ENCODE measurements at places on chromosomes 5 and 9. TPM values are rescaled to one million over a fixed set of nuclear protein-coding genes. Genes with fewer than 3 reads are reported as not detected.

Gene SH2D3C
- 0.11 TPM for total RNA-seq

Gene HEMGN
- total RNA-seq, result not detected

Gene SLC36A2
- total RNA-seq, result not detected

Gene LRRC70
- total RNA-seq, result 1.5 TPM

Gene NKD2
- total RNA-seq, result 1.9 TPM

Gene PCSK1
- 10.9 TPM for total RNA-seq

Gene LCP2
- total RNA-seq, result 0.26 TPM

Gene C8G
- 0.53 TPM for total RNA-seq

Gene NIM1K
- 0.61 TPM for total RNA-seq

Gene PTGS1
- 0.03 TPM for total RNA-seq

Gene LPAR1
- not detected for total RNA-seq

Gene SNX30
- 39.2 TPM for total RNA-seq

Gene MZB1
- total RNA-seq, result not detected

Gene ABO
- not detected for total RNA-seq

DNA sequence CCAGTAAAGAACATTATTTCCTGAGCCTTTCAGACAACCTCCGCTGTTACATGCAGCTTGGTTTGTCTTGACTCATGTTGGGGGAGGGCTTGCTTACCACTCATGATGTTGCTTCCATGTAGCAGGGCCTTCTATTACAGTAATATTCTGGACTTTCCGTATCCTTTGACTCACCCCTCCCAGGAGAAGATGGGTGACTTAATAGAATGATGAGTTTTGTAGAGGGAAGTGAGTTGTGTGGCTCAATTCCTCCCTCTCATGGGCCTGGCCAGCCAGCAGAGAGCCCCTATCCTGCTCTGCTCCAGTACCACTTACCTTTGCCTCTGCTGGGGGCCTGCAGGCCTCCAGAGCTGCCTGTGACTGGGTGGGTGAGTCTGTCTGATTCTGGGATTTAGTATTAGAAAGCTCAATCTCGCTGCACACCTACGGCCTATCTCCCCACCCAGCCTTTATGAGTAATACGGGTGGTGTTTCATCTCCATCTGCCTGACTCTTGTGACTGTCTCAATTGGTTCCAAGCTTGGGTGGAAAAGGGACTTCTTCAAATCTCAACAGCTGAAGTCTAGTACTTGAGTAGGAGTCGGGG, 52.6 kb upstream of the KLF9 start:
- DNase-seq, result no peak

- no peak for DNase-seq
Observed at GRCh38 chr9:23821375-23822181, 4.5 kb downstream of the ELAVL2 start.

DNA sequence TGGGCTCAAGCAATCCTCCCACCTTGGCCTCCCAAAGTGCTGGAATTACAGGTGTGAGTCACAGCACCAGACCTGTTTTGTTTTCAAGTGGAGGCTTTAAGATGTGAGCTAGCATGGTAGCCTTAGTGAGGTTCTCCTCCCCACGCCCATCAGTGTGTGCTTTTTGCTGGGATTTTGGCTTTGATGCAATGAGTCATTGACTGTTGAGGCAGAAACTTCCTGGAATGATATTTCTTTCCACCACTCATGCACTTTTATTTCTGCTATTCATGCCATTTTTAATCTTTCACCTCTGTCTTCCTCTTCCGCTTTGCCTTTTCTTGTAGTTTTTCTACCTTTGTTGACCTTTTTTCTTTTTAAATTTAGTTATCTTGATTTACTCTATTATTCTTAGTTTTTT, 4.2 kb upstream of the NFIL3 start:
- no peak for DNase-seq

- DNase-seq, result no peak
Observed at GRCh38 chr9:24218656-24219055, 327.0 kb downstream of the IZUMO3 start.

DNA sequence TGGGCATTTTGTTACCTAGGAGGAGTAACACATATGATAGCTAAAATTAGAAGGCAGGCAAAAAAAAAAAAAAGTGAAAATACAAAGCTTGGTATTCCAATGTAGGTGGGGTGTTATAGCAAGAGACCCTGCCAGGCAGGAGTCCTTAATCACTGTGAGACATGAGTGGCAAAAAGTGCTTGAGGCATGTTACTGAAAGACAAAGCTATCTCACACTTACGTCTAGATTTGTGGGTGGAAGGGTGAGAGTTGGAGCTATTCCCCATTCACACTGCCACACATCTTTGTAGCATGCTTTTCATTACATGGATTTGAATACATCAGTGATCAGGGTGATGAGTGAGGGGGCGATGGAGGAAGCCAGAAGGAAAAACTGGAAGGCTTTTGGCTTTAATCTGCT, 2.6 kb upstream of the PLPPR1 start:
- DNase-seq, result no peak

DNA sequence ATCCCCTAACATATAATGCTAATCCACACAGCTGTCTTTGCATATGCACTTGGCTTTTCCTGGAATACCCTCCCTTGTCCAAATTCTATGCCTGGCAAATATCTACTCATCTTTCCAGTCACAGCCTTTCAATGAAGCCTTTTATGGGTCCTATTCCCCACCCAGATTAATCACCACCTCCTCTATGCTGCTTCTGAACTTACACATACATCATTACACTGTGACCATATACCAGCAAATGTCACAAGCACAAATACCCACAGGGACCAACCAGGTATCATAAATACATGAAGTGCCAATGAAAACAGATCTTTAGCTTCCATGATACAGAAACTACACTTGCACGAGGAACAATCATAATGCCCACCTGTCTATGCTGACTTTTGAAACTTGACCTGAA, 22.3 kb downstream of the LPAR1 start:
- DNase-seq, result no peak

GRCh38 chr5:52804387-52804791, 16.7 kb downstream of the ITGA1 start:
- no peak for DNase-seq

DNA sequence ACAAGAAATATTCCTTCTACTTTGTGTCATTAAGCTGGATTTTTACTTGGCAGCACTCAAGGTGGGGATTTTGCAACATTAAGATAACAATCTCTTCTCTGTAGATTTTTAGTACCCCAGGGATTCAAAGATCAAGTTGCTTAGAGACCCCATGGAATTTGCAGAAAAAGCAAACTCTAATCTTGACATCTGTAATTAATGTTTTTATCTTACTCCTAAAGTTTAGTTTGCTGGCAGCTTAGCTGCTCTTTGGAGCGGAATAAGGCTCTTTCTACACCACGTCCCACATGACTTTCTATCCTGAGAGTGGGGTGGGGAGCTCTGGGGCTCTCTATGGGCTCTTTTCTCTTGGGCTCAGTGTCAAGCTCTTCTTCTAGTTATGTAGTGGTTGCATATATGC, 21.7 kb upstream of the SPDL1 start:
- no peak for DNase-seq

DNA sequence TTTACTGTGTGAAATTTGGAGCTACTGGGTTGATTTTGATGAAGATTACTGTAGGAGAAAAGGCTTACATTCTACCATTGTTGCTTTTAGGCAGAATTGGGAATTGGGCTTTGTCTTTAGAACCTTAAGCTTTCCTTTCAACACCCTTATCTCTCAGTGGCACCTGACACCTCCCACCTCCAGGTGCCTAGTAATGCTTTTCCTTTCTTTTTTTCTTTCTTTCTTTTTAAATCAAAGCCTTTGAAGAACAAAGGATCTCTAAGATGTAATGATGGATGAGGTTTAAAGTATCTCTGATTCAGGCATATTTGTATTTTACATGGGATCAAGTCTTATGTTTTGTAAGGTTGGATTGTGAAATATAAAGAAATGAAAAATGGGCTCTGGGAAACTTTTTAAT, 2.9 kb upstream of the ADGRV1 start:
- no peak for DNase-seq

GRCh38 chr9:75235632-75236031, 147.3 kb downstream of the OSTF1 start:
- no peak for DNase-seq

DNA sequence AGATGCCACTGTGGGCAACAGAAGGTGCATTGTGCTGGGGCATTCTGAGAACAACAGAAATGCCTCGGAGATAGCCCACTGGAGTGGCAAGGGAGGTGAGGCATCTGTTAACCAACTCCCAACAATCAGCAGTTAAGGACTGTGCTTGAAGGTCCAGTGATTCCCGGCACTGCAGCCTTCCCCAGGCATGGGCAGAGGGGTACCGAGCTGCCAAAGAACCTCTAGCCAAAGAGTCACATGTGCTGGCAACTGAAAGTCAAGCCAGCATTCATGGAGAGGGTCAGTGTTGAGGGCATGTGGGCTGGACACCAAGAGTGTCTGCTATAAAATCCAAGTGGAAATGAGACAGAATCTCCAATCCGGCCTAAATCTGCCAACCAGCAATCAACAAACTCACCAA, 149.6 kb downstream of the ASTN2 start:
- DNase-seq, result no peak

GRCh38 chr5:51347704-51348103, 35.5 kb upstream of the ISL1 start:
- DNase-seq, result peak; percentile 48

DNA sequence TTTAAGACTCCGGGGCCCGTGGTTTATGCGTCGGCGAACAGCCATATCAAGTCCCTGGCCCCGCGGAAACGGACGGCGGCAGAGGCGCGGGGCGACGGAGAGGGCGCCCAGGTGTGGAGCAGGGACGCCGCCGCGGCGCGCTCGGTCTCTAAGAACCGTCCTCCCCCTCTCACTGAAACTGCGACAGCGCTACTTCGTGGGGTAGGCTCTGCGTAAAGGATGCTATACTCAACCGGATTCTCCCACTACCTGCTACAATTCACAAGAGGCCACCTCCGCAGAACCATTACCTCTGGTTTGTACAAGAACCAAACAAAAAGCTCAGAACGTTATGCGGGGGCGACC, 404 bp downstream of the MRNIP start:
- peak; percentile 20 for DNase-seq

- peak; percentile 80 for DNase-seq
Observed at GRCh38 chr5:106875591-106876297, 795.0 kb downstream of the EFNA5 start.

- DNase-seq, result no peak
Observed at GRCh38 chr9:1979741-1980367, 35.3 kb upstream of the SMARCA2 start.

GRCh38 chr5:42962124-42962523, 78.0 kb downstream of the ANXA2R start:
- DNase-seq, result no peak

- no peak for DNase-seq
Observed at GRCh38 chr5:12672141-12672540, 767.9 kb upstream of the CTNND2 start.

GRCh38 chr5:56011835-56012234, 17.1 kb upstream of the IL6ST start:
- DNase-seq, result no peak

DNA sequence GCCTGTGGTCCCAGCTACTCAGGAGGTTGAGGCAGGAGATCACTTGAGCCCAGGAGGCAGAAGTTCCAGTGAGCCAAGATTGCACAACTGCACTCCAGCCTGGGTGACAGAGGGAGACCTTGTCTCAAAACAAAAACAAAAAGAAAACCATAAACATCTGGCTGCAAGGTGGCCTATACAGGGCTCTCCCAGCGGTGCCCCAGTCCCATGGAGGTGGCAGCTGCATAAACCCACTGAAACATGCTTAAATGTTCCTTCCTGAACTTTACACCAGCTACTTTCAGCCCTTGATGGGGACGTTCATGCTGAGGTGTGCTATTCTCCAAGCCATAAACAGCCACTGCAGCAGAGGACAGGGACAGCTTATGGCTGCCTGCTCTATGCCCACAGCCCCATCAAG, 35.6 kb downstream of the DROSHA start:
- no peak for DNase-seq

DNA sequence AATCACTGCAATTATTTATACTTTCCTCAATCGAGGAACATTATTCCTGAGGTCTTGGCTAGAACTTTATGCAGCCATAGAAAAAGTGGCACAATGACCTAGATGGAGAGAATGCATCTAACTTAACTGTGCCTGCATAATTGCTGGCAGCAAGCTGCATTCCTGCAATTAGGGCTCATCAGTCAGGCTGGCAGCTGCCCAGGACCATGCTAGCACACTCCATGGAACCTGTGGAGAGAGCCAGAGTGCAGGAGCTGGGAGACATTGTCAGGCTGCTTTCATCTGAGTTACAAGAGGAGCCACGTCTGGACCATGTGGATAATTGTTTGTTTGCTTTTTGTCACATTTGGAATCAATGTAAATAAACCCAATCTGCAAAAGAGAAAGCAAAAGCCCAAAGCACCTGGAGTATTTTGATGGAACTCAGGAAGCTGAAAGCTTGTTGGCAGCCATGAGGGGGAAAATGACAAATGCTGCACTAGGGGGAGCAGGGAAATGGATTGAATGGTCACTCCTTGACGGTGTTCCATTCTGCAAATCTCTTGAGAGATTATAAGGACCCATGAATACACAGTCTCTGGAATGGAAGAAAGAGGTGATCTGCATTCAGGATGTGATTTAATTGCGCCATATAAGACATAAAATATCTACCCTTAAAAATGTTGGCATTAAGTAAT, 839.9 kb downstream of the MAT2B start:
- no peak for DNase-seq

DNA sequence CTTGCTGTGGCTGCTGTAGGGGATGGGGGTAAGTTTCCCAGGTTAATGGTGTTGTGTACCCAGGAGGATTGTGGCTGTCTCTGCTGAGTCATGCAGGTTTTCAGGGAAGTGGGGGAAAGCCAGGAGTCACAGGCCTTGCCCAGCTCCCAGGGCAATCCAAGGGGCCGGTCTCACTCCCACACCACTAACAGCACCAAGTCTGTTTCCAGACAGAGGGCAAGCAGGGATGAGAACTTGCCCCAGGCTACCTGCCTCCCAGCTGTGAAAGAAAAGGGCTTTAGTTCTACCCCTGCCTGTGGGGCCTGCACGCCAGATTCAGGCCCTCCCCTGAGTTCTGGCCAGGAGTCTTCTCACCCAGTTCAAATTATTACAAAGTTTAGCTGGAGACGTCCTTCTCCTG, 579.8 kb upstream of the ST8SIA4 start:
- peak; percentile 6 for DNase-seq

DNA sequence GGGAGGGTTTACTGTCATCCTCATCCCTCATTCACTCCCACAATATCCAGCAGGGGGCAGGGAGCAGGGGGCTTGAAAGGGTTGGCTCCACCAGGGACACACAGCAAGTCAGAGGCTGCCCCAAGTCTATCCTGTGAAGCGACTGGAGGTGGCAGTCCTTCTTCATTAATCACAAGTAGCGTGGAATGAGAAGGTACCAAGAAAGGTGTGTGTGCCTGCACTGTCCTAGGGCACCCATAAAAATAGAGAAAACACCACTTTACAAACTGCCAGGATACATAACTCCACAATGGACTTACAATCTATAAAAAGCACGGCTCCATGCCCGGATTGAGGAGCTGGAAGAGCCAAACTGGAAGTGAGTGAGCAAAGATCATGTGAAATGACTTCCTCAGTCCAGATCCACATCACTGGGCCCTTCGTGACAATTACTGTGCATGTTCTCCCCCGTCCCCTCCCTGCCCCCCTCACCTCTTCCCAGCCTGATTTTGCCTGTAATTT, 183.9 kb downstream of the SLIT3 start:
- peak; percentile 51 for DNase-seq

- DNase-seq, result no peak
Observed at GRCh38 chr5:82425591-82425990, 147.4 kb upstream of the RPS23 start.

- DNase-seq, result no peak
Observed at GRCh38 chr9:79695531-79696175, 123.9 kb downstream of the TLE4 start.

- DNase-seq, result no peak
Observed at GRCh38 chr9:29068461-29068860, 1495.2 kb upstream of the C9orf72 start.

GRCh38 chr5:128904805-128905567, 60.3 kb upstream of the SLC27A6 start:
- DNase-seq, result no peak

GRCh38 chr5:84438456-84438855, 53.8 kb upstream of the EDIL3 start:
- DNase-seq, result no peak

Data from SK-MEL-5 (cell line).